GM23248 (cell line): ENCODE measurements at places on chromosomes 5 and 9.

- peaks cover 13% of the 10 kb centered on the region for H3K27me3 ChIP-seq
- DNase-seq, result peak; percentile 52
- H3K27ac ChIP-seq, result no peak overlapping the region
- H3K4me1 ChIP-seq, result peaks cover 14% of the 10 kb centered on the region
- H3K36me3 ChIP-seq, result no peaks in the 10 kb centered on the region
Measured at GRCh38 chr5:141692919-141693725, 11.1 kb upstream of the ARAP3 start.

DNA sequence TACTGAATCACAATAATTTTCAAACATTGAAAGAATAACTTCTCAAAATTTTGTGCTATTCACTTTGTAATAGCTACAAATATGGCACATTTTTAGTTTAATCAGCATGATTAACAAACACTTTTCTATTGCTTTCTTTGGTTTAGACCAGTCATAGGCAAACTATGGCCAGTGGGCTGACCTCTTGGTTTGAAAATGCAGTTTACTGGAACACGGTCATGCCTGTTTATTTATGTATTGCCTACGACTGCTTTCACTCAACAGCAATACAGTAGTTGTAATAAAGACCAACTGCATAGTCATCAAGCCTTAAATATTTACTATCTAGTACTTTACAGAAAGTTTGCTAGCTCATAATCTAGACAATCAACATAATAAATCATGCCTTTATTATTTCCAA, 810.8 kb downstream of the TLE1 start:
- peaks cover 8% of the 10 kb centered on the region; the same call in 1 of the 2 replicates for H3K27me3 ChIP-seq
- H3K4me1 ChIP-seq, result 0 out of 2 replicates have a peak, but pooled peaks cover 2% of the 10 kb centered on the region

DNA sequence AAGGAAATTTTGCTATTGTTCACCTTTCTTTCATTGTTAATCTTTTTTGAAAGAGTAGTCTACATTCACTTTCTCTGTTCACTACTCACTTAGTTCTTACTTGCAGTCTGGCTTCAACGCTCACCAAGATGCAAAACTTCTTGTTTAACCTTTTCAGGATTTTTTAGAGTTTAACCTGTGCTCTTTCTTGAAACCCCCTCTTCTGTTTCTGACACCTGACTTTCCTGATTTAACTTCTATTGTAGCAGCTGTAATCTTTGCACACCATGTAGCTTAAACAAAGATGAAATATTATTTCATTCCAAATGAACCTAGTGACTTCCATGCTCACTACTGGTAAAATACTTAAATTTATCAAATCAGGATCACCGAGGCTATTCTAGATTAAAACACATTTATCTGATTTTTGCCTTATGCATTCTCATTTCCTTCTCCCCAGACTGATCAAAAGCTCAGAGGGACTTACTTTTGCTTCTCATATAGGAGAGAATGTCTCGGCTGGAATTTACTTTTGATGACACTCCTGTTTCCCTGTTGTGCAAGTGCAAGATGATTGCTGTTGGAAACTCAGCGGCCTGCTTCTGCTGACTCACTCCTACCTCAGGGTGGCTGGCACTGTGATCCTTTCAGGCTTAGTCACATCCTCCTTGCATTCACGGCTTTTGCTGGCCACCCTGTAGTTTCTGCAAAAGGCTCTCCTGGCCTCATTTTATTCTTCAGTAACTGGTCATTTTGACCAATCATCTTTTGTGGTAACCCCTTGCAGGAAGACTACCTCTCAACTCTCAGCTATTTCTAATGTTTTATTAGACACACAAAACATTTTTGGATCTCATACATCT, 109.3 kb upstream of the IFNE start:
- H3K4me1 ChIP-seq, result peaks cover 53% of the 10 kb centered on the region
- H3K36me3 ChIP-seq, result no peaks in the 10 kb centered on the region
- H3K27ac ChIP-seq, result peak overlapping the region; percentile 92

GRCh38 chr5:44747396-44747795, 61.4 kb upstream of the MRPS30 start:
- no peak overlapping the region for H3K4me3 ChIP-seq
- no peaks in the 10 kb centered on the region for H3K27me3 ChIP-seq
- no peaks in the 10 kb centered on the region for H3K36me3 ChIP-seq
- no peaks in the 10 kb centered on the region for H3K4me1 ChIP-seq

DNA sequence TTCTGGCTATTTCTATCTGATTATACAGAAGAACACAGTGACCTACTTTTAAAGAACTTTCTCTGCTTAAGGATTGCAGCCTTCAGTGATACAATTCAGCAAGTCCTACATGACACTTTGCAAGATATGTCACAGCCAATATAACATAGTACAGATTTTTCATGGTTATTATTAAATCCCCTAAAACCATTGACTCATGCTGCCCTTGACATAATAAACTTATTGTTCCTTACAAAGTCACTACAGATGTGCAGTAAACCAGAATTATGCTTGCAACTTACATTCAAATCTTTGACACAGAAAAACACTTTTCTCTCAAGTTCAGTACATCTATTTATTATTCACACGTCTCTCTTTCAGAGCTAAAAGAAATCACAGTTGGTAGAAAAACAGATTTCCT, 1136.3 kb upstream of the ACO1 start:
- no peak overlapping the region for H3K4me3 ChIP-seq
- H3K27me3 ChIP-seq, result no peaks in the 10 kb centered on the region
- no peaks in the 10 kb centered on the region for H3K4me1 ChIP-seq
- no peak overlapping the region for H3K27ac ChIP-seq
- no peaks in the 10 kb centered on the region for H3K36me3 ChIP-seq

GRCh38 chr9:79946712-79947111, 374.9 kb downstream of the TLE4 start:
- no peaks in the 10 kb centered on the region for H3K4me1 ChIP-seq
- no peak overlapping the region for H3K27ac ChIP-seq
- H3K4me3 ChIP-seq, result no peak overlapping the region
- DNase-seq, result no peak

- no peak overlapping the region for H3K4me3 ChIP-seq
- DNase-seq, result no peak
- no peak overlapping the region for H3K27ac ChIP-seq
- H3K36me3 ChIP-seq, result peaks cover 45% of the 10 kb centered on the region
- no peaks in the 10 kb centered on the region for H3K27me3 ChIP-seq
Measured at GRCh38 chr5:177142098-177142611, 8.6 kb downstream of the NSD1 start.

GRCh38 chr9:125142560-125143376, 560 bp downstream of the SCAI start:
- H3K36me3 ChIP-seq, result no peaks in the 10 kb centered on the region; the same call in 1 of the 2 replicates
- peaks cover 18% of the 10 kb centered on the region; the same call in 1 of the 2 replicates for H3K4me1 ChIP-seq
- peak overlapping the region; percentile 67 for H3K4me3 ChIP-seq
- DNase-seq, result peak; percentile 17
- no peaks in the 10 kb centered on the region for H3K27me3 ChIP-seq

DNA sequence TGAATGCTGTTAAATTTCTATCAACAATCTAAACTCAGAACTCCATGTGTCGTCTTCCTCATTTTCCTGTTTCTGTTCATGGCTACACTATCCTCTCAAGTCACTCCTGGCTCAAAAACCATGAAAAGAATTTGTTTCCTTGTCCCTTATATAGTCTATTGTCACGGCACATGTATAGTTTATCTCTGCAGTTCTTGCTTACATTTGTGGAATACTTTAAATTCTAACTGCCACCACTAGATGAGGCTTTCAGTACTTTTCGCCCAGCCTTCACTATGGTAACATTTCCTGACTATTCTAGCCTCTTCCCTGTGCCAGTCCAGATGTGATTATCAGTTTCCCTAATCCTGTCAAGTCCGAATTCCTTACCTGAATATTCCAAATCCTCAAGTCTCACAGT, 34.6 kb downstream of the PKD2L2 start:
- no peaks in the 10 kb centered on the region; the same call in 1 of the 2 replicates for H3K36me3 ChIP-seq
- H3K27me3 ChIP-seq, result no peaks in the 10 kb centered on the region
- no peak overlapping the region for H3K27ac ChIP-seq
- H3K4me3 ChIP-seq, result no peak overlapping the region
- no peaks in the 10 kb centered on the region for H3K4me1 ChIP-seq
- DNase-seq, result no peak

GRCh38 chr9:127232833-127233549, 31.6 kb upstream of the GARNL3 start:
- H3K4me1 ChIP-seq, result no peaks in the 10 kb centered on the region
- H3K27ac ChIP-seq, result no peak overlapping the region
- H3K4me3 ChIP-seq, result no peak overlapping the region
- no peaks in the 10 kb centered on the region for H3K36me3 ChIP-seq
- no peak for DNase-seq
- H3K27me3 ChIP-seq, result peaks cover 9% of the 10 kb centered on the region; the same call in 1 of the 2 replicates

GRCh38 chr9:88477300-88477751, 57.7 kb upstream of the NXNL2 start:
- peak overlapping the region; percentile 66 for H3K27ac ChIP-seq
- H3K27me3 ChIP-seq, result no peaks in the 10 kb centered on the region
- DNase-seq, result peak; percentile 95

GRCh38 chr9:94817291-94818177, 91.0 kb downstream of the AOPEP start:
- H3K4me1 ChIP-seq, result peaks cover 31% of the 10 kb centered on the region
- no peak overlapping the region for H3K4me3 ChIP-seq
- no peak for DNase-seq
- no peaks in the 10 kb centered on the region for H3K27me3 ChIP-seq
- no peaks in the 10 kb centered on the region for H3K36me3 ChIP-seq

DNA sequence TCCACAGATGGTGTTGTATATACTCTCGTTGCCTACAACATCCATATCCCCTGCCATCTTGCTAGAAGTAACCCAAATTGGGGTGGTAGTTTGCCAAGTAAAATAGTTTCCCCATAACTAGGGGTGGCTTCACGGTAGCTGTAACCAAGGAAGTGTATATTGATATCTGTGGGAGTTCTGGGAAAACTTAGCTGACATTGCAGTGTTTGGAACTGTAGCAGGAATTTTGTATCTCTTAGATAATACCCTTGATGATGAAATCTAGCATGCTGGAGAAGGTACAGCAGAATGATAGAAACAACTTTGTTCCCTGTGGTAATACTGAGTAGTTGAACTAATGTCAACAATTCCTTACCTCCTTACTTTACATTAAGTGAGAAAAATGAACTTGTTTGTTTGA, 29.8 kb downstream of the FBXL7 start:
- H3K27ac ChIP-seq, result no peak overlapping the region
- H3K4me3 ChIP-seq, result no peak overlapping the region
- H3K36me3 ChIP-seq, result 0 out of 2 replicates have a peak, but pooled peaks cover 3% of the 10 kb centered on the region
- DNase-seq, result no peak

DNA sequence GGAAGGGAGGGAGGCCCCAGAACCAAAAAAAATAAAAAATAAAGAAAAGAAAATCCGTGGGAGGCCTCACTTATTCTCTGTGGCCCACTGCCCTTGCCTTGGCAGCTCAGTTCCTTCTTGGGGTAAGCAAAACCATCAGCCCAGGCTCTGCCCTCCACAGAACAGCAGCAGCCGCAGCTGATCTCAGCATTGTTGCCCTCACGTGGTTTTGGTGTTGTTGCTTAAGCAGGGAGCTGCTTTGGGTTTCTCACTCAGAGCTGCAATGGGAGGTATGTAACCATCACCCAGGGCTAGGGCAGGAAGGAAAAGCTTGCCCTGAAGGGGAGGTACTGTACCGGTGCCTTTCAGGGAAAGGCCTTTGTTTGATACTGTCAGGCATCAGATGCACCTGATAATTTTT, 374.7 kb upstream of the WWC1 start:
- H3K27ac ChIP-seq, result peak overlapping the region; percentile 21; the same call in 1 of the 2 replicates
- no peak overlapping the region for H3K4me3 ChIP-seq
- H3K4me1 ChIP-seq, result peaks cover 45% of the 10 kb centered on the region
- no peaks in the 10 kb centered on the region for H3K36me3 ChIP-seq
- peak; percentile 68 for DNase-seq

- no peak overlapping the region for H3K27ac ChIP-seq
- H3K36me3 ChIP-seq, result no peaks in the 10 kb centered on the region
- H3K4me3 ChIP-seq, result no peak overlapping the region
Measured at GRCh38 chr9:108078811-108079210, 589.2 kb upstream of the KLF4 start.

- no peaks in the 10 kb centered on the region for H3K4me1 ChIP-seq
- H3K27ac ChIP-seq, result no peak overlapping the region
- no peak for DNase-seq
- no peak overlapping the region for H3K4me3 ChIP-seq
- H3K36me3 ChIP-seq, result no peaks in the 10 kb centered on the region
Measured at GRCh38 chr5:38686658-38687057, 130.2 kb upstream of the LIFR start.

GRCh38 chr5:73135021-73135420, 14.6 kb downstream of the TMEM171 start:
- H3K27ac ChIP-seq, result no peak overlapping the region
- H3K36me3 ChIP-seq, result no peaks in the 10 kb centered on the region
- H3K4me1 ChIP-seq, result no peaks in the 10 kb centered on the region
- no peak overlapping the region for H3K4me3 ChIP-seq

DNA sequence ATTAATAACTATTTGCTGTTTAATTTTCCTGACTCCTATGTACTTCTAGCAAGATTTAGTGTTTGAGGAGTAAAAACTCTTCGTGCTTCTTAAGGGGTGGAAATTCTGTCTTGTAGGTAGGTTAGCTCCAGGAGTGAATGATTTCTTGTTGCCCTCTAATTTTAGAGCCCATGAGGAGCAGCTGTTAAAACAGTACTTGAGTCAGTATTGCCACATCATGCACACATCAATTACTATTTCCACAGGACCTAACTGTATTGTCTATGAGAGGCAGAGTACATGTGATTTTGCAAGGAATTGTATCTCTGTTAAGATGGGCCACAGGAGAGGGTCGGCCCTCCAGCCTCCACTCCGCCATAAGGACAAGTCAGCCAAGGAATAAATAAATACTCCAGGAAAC, 91.2 kb downstream of the PDZD2 start:
- H3K36me3 ChIP-seq, result no peaks in the 10 kb centered on the region
- H3K4me3 ChIP-seq, result no peak overlapping the region

DNA sequence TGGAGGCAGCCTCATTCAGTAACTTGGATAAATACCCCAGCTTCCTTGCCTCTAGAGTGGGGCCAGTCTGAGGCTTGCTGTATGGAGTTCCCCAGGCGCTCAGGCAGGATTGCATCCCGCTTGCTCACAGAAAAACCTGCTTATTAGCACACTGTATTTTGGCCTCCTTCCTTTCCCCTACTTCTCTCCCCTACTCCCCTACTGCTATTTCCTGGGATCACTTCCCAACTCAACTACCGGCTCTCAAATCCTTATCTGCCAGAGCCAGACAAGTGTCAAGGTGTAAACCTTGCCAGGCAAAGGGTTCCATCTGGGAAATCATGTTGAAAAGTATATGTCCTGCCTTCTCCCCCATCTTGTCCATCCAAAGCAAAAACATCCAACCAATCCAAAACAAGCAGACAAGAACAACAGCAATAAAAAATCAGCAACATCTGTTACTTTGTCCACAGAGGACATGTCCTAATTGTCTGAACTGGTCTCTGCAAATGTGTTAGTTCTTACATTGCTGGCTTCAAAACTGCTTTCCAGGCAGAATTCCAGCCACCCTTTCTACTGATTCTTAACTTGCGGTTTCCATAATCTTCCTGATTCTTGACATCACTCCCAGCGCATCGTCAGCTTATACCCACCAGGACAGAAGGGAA, 164.1 kb upstream of the SEMA6A start:
- no peaks in the 10 kb centered on the region for H3K36me3 ChIP-seq
- no peak overlapping the region for H3K4me3 ChIP-seq
- no peaks in the 10 kb centered on the region for H3K27me3 ChIP-seq
- no peaks in the 10 kb centered on the region for H3K4me1 ChIP-seq
